ENCODE measurements at places on chromosomes 1 and 21.
A peak's percentile ranks its signal among the peaks of the same experiment; 100 is the strongest.

- no peak for DNase-seq
Measured at GRCh38 chr1:234226113-234226818, 147.0 kb upstream of the COA6 start.

GRCh38 chr1:18012686-18013085, 94.9 kb upstream of the IGSF21 start:
- DNase-seq = no peak

DNA sequence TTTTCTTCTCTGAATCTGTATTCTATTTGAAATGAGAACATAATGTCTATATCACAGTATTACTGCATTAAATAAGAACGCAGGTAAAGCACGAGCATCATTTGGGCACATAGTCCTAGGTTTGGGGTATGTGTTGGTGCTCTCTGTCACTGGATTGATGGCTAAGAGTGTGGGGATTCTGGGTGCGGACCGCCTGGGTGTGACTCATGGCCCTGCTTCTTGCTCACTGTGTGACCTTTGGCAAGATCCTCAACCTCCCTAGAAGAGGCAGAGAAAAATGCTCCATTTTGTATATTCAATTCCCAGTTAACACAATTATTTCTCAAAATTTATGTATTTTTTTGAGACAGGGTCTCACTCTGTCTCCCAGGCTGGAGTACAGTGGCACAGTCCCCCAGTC, 99.7 kb downstream of the LAMC2 start:
- DNase-seq = peak; percentile 31

GRCh38 chr1:78358165-78358564, 132.6 kb upstream of the PTGFR start:
- no peak for DNase-seq

All from iris pigment epithelial cell (primary cell).